ENCODE measurements at places on chromosomes 12 and 14.

- DNase-seq, result peak; percentile 24
Observed at GRCh38 chr14:77316872-77317301, 3.8 kb downstream of the POMT2 start.

DNA sequence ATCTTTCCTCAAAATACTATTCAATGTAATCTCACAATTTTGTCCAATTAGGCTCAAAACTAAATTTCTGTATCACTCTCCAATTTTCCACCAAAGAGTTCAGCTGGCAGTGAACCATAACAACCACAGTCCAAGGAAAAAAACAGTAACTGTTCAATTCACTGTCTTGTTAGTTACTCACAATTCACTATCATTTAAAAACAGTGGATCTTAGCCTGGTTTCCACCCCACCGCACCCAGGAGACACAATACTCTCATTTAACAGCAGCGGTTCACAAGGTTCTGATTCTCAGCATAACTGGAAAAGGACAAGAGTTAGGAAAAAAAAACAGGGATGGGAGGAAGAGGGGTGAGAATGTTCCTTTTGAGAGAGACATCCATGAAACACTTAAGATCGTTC, 40.5 kb downstream of the MED13L start:
- no peak for DNase-seq

GRCh38 chr12:16785524-16785923, 179.6 kb upstream of the LMO3 start:
- no peak for DNase-seq

DNA sequence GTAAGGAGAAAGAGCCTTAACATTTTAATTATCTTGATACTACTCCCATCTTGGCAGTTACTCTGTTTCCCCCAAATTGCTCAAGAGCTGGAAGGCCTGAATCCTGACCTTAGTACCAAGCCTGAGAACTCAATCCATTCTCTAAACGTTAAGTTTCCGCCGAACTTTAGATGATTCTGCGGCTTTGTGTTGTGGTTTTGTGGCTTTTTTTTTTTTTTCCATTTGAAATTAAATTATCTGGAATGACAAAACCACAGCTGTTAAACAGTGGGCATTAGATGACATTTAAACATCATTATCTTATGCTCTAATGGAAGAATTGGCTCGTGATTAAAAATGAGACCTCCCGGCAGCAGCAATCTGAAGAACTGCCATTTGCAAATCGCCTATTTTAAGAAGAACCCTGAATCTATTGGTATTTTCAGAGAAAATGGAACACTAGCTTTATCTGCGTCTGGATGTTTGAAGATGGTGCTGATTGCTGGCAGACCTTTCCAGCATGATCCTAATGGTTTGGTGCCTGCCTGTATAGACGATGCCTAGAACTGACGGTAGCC, 38.4 kb downstream of the TMEM132C start:
- no peak for DNase-seq

DNA sequence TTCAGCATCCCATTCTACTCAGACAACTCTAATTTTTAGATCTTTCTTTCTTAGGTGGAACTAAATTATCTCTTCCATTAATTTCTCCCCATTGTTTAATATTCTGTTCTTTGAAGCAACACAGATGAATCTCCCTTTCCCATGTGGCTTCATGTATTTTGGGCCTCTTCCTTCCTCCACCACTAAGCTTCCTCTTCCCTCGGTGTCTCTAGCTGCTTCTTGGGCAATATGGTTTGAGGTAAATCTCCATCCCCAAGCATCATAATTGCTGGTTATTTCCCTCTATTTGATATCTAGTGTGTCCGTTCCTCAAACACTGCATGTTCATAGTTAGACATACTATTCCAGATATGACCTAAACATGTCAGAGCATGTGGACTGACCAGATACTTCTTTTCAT, 119.2 kb downstream of the PELI2 start:
- no peak for DNase-seq

DNA sequence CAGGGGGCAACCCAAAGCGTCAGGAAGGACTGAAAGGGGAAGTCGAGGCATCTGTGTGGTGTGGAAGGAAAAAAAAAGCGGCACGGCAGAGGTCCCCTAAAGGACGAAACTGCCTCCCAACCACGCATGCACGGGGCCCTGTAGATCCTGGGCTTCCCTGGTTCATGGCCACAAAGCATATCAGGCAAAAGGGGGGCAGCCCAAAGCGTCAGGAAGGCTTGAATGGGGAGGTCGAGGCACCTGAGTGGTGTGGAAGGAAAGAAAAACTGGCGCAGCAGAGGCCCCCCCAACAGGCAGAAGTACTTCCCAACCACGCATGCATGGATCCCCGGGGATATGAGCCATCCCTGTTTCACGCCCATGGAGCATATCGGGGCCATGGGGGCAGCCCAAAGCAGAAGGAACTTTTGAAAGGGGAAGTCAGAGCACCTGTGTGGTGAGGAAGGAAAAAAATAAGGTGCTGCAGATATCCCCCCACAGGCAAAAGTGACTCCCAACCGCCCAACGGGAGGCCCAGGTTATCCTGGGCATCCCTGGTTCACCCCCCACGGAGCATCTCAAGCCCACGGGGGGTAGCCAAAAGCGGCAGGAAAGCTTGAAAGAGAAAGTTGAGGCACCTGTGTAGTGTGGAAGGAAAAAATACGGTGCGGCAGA, 581.2 kb downstream of the ALG10 start:
- no peak for DNase-seq

- no peak for DNase-seq
Observed at GRCh38 chr12:48934312-48934706, 9.0 kb upstream of the FKBP11 start.

- DNase-seq, result no peak
Observed at GRCh38 chr14:68215629-68216028, 396.1 kb downstream of the RAD51B start.

GRCh38 chr14:95895720-95896119, 19.1 kb downstream of the TUNAR start:
- DNase-seq, result no peak

DNA sequence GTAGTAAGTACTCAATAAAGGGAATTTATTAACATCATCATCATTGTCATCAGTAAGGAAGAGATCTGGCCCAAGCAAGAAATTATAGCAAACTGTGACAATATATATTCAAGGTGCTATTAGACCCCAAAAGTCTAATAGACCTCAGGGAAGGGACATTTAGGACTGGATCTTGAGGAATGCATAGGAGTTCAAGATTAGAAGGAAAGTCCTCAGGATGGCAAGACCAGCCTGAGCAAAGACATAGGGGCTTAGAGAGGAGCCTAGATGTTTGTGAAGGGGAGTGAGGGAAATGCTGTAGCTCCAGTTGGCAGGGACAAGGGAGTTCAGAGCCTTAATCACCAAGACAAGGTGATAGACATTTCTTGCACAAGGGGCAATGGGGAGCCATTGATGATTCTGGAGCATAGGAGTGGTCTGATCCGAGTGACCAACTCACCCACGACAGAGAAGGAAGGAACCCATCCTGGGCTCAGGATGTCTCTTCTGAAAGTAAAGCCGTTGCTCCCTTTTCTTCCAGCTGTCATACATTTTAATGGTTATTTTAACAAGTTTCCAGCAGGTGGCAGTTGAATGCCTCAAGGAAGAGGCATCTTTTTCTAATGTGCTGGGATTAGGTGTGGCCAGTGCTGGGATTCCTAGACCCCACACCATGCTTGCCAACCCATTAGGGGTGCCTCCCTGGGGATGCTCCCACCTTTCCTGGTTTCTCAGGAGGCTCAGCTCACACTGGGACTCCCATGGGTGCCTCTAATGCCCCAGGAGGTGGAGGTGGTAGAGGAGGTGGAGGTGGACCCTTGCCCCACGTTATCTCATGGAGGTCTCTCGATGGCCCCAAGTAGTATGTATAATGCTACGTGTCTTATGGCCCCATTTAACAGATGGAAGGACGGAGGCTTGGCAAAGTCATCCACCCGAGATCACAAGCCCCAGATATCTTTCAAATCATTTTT, 37.8 kb downstream of the PHETA1 start:
- peak; percentile 57 for DNase-seq

- no peak for DNase-seq
Observed at GRCh38 chr12:62282057-62282774, 22.0 kb downstream of the USP15 start.

GRCh38 chr12:53201639-53202038, 5.4 kb downstream of the ITGB7 start:
- no peak for DNase-seq

GRCh38 chr14:63394432-63394831, 75.7 kb upstream of the GPHB5 start:
- DNase-seq, result no peak

GRCh38 chr14:89489761-89490437, 72.9 kb upstream of the FOXN3 start:
- DNase-seq, result no peak

DNA sequence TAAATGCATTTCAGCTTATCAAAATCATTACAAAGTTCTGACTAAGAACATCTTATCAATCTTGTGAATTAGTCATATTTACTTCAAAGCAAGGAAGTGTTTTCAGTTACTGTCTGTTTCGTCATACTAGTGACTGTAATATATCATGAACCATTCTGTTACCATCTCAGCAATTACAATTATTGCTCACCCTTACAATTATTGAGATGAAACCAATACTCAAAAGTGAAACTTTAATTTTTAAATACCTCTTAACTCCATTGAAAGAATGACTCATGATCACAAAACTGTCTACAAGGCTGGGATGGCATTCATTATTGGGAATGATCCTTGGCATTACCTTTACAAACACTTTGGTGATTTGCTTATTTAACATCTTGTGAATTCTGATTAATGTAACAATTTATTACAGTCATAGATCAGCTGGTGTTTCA, 90.3 kb downstream of the RPS6KA5 start:
- DNase-seq, result peak; percentile 57

- DNase-seq, result no peak
Observed at GRCh38 chr12:93829016-93829415, 151.8 kb downstream of the CRADD start.

DNA sequence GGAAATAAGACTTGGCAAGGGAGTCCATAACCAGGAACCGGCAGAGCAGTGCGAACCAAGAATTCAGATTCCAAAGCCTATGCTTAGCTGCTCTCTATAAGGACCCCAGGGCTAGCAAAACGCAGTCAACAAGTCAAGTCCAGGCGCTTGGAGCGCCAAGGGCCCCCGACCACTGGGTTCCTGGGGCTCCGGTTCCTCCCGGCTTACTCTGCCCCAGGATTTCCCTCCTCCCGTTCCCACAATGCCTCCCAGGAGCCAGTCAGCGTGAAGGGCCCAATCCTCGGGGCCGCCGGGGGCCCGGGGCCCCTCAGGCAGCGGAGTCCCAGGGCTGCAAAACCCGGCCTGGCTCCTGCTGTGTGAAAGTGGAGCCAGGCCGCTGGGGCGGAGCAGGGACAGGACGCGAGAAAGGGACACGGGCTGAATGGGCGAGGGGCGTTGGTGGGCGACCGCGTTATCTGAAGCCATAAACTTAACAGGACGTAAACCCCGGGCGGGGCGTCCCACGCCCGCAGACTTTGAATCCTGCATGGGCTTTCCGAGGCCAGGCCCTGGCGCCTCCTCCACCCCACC, 1.5 kb downstream of the KRT8 start:
- DNase-seq, result peak; percentile 88

DNA sequence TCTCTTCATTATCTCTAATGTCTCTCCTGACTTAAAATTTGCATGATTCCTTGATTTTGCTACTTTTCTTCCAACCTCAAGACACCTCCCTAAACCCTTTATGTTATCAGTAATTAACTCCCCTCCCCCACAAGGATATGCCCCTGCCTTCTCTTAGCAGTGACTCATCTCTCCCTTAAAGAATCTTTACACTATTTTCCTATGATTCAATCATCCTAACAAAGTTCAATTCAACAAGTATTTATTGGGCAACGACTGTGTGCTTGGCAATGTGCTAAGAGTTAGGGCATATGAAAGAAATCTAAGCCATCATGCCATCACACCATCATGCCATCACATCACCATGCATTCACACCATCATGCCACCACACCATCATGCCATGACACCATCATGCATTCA, 80.1 kb downstream of the ANO2 start:
- no peak for DNase-seq

DNA sequence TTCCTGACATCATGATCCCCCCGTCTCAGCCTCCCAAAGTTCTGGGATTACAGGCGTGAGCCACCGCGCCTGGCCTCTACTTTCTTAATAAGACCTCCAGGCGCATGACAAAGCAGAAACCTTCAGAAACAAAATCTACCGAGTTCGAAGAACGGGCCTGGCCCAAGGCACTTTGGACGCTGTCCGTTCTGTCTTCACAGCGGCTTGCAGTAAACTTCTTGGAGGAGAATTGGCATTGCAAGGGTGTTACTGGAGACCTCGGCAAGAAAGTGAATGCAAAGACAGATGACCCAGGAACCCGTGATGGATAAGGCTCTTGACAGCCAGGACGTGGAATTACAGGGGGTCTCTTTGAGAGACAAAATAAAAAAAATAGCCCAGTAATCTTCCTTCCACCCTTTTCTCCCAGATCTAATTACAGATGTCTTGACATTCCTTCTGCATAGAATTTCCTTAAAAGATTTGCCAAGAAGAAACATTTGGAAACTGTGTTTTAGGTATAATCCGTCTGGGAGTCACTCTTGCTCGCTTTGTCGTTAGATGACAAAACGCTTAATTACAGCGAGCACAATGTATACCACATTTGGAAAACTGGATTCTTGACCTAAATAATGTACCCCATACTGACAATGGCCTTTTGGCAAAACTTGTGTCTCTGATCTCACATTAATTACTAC, 83.2 kb upstream of the TBX3 start:
- DNase-seq, result no peak

GRCh38 chr12:114190971-114191370, 215.0 kb downstream of the TBX5 start:
- no peak for DNase-seq

- DNase-seq, result no peak
Observed at GRCh38 chr12:29990971-29991370, 207.2 kb upstream of the TMTC1 start.

GRCh38 chr12:11756022-11756421, 106.5 kb downstream of the ETV6 start:
- DNase-seq, result no peak

DNA sequence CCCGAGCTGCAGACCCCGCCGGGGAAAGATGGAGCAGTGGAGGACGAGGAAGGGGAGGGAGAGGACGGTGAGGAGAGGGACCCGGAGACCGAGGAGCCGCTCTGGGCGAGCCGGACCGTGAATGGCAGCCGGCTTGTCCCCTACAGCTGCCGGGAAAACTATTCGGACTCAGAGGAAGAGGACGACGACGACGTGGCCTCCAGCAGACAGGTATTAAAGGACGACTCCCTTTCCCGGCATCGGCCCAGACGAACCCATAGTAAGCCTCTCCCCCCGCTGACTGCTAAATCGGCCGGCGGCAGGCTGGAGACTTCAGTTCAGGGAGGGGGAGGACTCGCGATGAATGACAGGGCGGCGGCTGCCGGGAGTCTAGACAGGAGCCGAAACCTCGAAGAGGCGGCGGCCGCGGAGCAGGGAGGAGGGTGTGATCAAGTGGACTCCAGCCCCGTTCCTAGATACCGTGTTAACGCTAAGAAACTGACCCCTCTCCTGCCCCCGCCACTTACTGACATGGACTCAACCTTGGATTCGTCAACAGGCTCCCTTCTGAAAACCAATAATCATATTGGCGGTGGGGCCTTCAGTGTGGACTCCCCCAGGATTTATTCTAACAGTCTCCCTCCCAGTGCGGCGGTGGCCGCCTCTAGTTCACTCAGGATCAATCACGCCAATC, 962 bp downstream of the LEMD3 start:
- DNase-seq, result peak; percentile 81
